NCI-H187 (cell line): ENCODE measurements at places on chromosomes 12 and 14.

- no peak for DNase-seq
These were observed 29.4 kb downstream of the CEP83 start for GRCh38 chr12:94430304-94430703.

DNA sequence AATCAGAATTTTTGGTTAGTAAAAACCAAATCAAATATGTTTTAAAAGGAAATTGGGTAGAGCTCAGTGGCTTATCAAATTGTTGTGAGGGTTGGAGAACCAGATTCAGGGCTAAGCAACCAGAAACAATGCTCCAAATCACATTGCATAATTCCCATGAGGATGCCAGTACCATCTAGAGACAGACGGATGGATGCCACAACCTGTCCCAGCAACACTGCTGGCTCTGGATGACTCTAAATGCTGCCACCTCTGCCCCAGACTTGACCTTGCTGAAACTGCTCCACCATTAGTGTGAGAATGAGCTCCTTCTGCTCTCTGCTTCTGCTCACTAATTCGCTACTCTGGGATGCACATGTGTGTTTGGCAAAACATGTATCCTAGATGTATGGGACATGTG, 43.9 kb downstream of the FRS2 start:
- DNase-seq, result no peak

DNA sequence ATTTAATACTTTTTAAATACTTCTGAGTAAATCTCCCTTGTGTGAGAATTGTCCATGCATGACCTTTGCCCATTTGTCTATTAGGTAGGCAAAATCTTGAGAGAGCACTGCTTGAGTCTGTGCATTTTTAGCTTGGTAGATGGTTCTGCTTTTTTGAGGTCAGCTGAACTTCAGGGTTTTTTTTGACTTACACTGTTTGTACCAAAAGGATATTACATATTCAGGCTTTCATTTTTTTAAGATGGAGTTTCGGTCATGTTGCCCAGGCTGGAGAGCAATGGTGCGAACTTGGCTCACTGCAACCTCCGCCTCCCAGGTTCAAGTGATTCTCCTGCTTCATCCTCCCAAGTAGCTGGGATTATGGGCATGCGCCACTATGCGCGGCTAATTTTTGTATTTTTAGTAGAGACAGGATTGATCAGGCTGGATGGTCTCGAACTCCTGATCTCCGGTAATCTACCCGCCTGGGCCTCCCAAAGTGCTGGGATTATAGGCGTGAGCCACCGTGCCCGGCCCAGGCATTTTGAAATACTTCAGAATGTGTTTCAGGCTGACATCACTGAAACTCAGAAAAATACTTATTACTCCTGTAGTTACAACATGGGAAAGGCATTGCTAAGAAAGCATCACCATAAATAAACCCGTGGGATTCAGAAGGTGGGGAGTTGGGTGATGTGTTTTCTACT, 11.1 kb downstream of the RASSF3 start:
- no peak for DNase-seq

GRCh38 chr14:22185191-22185590, 403.8 kb downstream of the DAD1 start:
- DNase-seq, result no peak

DNA sequence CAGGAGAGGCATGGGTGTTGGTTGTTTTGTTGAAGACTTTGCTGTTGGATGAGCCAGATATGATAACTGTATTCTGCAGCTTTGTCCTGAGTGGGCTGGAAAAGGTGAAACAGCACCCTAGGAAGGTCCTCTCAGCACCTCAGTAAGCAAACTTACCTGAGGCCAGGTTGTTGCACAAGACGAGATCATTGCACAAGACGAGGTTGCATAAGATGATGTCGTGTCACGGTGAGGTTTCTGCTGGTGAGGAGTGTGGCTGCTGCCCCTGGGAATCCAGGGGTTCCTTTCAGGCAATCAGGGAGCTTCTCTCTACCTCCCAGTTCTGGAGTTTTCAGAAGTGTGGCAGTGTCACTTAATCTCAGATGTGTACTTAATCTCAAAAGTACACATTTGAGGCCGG, 85.6 kb downstream of the GLT1D1 start:
- DNase-seq, result no peak

- DNase-seq, result no peak
These were observed 54.7 kb downstream of the PITPNM2 start for GRCh38 chr12:123096182-123096581.
